ENCODE measurements at places on chromosomes 7 and 10. TPM values are rescaled to one million over a fixed set of nuclear protein-coding genes. Genes with fewer than 3 reads are reported as not detected.

- DNase-seq: peak; percentile 78
These were observed 84.9 kb upstream of the TCERG1L start for GRCh38 chr10:131396121-131397050.

The AGAP3 gene
- total RNA-seq: 39.3 TPM

- no peak for DNase-seq
These were observed 20.9 kb upstream of the CYP3A43 start for GRCh38 chr7:99806839-99807478.

DNA sequence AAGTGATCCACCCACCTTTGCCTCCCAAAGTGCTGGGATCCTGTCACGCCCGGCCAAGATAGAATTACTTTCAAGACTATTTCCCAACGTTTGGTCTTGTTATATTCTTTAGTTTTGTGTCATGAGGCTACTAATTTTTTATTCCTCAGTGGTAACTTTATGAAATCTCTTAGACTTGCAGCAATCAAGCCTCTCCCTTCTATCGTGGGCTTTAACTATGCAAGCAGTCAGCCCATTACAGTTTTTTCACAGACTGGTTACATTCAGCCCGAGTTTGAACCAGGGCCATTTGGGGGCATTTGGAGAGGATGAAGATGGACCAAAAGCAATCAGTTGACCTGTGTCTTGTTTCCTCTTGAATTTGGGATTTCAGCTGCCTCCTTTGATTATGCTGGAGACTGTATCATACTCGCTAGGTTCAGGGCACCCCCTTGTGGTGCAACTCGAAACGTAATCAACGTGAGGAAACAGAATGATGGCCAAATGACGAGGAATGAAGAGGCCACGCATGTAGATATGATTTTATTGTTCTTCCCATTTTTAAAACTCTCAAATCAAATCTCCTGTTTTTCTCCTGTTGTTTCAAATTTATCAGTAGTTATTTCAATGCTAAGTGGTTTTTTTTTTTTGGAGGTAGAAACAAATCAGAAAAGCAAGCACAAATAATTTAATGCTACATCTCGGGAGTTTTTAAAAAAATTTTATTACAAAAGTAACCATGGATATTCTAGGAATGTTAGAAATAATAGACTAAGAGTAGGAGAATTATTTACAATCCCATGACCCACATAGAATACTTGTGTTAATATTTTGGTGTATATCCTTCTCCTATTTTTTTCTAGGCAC is 151.6 kb downstream of the KIAA1217 start:
- DNase-seq: peak; percentile 84

DNA sequence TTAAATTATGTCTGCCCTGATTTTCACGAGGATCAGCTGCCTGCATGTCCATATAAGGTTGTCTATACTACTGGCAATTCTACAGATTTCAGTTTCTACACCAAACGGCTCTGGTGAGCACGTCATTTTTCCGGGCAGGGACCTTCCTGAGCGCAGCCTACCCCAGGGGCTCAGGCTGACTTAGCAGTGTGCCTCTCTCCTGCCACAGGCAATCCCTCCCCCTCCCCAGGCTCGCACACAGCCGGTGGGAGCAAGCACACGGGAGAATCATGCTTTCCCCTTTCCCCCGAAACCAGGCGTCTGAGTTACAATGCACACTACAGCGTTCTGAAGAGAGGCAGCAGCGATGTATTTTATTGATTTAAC is 1.7 kb downstream of the KLF6 start:
- DNase-seq: peak; percentile 65

GRCh38 chr10:99532687-99533495 is at the start of gene NKX2-3:
NKX2-3 (plus strand) TSS chr10:99532942; CDS start chr10:99533132, 190 bp downstream.
- peak; percentile 76 for DNase-seq

The LIPJ gene
- 0.27 TPM for total RNA-seq

The EXOC4 gene
- total RNA-seq: 39.0 TPM

The IQUB gene
- total RNA-seq: 3.5 TPM

- no peak for DNase-seq
These were observed 138.2 kb downstream of the ELMO1 start for GRCh38 chr7:37310327-37311080.

GRCh38 chr7:74231232-74231590 is 21.4 kb downstream of the LAT2 start:
- no peak for DNase-seq

DNA sequence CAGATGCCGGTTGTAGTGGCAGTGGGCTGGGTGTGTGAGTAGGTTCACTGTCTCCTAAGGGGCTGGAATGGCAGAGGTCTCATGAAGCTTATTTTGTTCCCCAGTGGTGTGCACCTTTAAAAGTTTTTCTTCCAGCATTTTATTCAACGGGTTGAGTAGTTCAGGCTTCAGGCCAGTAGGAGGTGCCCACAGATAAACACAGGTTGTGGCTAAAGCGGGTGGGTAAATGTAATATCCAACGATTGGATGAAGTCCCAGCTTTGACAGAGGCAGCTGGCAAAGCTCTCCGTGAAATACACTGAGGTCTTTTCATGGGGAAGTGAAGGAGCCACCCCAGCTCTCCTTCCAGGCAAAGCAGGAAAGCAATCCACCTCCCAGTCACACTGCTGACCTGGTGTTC is 339.8 kb upstream of the LRRTM3 start:
- DNase-seq: no peak

The CHST3 gene
- 10.6 TPM for total RNA-seq

The GPRIN2 gene
- not detected for total RNA-seq

GRCh38 chr10:78041170-78042057 is 7.8 kb downstream of the RPS24 start:
- DNase-seq: no peak

GRCh38 chr7:21191321-21192073 is 236.4 kb upstream of the SP4 start:
- DNase-seq: no peak

The CRHR2 gene
- 0.42 TPM for total RNA-seq

DNA sequence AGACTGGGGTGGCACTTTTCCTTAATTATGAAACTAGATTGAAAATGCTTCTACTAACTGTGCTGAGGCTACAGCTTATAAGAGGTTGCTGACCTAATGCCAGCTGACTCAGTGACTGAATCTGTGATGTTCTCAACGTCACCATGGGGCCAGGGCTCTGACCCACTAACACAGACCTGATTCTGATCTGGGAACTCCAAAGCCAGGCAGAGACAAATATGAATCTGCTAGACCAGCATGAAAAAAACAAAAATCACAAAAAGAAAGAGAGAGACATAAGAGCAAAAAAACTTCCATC is 16.1 kb downstream of the USP6NL start:
- DNase-seq: no peak

GRCh38 chr7:43884209-43884608 is 14.9 kb upstream of the MRPS24 start:
- DNase-seq: no peak

DNA sequence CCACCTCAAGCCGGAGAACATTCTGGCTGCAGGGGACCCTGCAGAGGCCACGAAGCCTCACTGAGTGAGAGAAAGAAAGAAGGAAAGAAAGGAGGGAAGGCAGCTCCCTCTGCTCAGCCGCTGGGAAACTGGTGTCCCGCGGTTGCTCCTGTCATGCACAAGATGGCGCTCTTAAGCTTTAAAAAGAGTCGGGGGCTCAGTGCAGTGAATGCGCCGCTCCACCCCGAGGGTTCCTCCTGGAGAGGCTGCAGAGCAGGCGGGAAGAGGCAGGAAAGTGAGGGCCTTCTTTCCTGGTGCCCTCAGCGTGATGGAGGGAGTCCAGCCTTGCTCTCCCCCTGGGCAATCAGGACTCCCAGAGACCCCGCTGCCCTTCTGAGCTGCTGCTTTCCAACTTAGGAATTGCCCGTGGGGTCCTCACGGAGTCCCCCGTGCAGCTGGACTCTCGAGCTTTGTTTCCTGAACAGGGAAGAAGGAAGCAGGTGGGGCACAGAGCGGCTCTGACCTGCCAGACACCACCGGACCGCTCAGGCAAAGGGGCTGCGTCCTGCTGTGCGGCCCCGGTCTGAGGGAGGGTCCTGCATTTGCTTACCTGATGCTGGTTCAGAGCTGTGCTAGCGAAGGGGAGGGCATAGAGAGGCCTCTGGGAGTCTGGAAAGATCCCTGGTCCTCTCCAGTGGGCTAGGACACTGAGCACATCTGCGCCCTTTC is 141.9 kb upstream of the MKI67 start:
- DNase-seq: no peak
